Activated CD8-positive, alpha-beta memory T cell treated with anti-CD3 and anti-CD28 coated beads, Interleukin-2, amount 50 U/mL, for 48 hours (primary cell): ENCODE measurements at places on chromosomes 1 and 21.

- DNase-seq: no peak
Observed at GRCh38 chr1:57947471-57947870, 523.6 kb upstream of the DAB1 start.

- no peak for DNase-seq
Observed at GRCh38 chr21:20445971-20446370, 552.2 kb upstream of the NCAM2 start.

DNA sequence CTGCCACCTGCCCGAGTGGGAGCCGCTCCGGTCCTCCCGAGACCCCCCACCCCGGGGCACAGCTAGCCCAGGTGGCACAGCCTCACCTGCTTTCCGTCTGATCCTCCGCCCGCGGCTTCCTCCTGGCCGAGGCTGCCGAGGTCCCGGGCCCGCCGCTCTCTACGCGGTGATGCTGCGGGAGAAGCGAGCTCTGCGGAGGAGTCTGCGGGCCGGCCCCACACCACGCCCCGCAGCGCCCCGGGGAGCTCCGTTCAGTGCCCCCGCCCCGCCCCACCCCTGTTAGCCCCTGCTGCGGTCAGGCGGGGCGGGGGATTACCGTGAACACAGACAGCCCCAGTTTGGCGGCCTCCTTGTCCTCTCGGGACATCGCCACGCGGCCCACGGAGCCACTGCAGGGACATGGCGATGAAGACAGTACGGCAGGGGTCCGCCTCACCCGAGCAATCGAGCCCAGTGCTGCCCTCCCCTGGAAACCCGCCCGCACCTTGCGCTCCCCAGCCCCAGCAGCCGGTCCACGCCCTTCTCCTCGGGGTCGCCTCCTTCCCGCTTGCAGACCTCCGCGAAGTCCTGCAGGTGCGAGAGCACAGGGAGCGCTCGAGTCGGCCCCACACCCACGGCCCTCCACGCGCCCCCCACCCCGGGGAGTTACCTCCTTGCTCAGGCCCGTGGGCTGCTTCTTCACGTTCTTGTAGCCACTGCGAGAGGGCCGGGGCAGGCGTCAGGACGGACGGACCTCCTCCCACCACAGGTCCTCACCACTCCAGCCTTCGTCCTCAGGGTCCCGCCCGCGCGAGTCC is 933 bp downstream of the C1orf35 start:
- DNase-seq: peak; percentile 81

DNA sequence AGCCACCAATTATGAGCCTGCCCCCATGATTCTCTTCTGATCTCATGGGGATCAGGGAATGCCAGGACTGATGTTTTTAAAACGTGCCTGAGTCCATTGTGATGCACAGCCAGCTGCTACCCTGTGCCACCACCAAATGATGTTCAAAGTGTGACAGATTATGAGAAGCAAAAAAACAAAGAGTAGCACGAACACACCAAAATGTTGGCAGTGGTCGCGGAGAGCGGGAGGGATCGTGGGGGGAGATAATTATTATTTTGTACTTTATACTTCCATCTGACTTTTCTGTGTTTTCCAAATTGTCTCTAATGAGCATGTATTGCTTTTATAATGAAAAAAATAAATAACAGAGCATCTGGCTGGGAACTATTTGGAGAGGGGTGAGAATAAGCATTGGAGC is 50.5 kb downstream of the EPHB2 start:
- no peak for DNase-seq

DNA sequence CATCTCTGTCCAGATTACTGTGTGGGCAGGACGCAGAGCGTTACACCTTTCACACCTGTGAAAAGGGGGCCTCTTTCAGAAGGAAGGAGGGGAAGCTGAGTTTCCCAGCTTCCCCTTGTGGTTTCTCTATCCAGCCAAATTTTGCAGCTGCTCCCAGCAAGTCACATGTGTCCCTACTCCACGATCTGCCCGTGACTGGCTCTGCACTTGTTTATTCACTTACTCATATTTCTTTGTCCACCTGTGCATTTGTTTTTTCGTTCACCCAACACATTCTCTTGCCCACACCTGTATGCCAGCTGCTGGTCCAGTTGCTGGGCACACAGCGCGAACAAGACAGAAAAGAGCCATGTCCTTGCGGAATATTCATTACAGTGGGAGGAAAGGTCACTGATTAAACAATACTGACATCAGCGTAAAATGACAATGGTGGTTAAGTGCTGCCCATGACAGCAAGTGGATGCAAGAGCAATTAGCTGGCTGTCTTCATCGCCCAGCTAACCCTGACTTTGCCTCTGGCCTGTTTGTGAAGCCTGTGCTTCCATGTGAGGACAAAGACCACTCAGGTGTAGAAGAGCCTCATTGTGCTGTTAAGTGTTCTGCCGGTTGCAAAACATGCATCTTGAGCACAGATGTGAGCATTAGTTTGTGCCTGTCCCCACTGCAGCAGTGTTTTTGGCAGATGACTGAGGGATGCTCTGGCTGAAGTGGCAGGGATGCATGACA is 28.6 kb upstream of the NEK2 start:
- DNase-seq: no peak

DNA sequence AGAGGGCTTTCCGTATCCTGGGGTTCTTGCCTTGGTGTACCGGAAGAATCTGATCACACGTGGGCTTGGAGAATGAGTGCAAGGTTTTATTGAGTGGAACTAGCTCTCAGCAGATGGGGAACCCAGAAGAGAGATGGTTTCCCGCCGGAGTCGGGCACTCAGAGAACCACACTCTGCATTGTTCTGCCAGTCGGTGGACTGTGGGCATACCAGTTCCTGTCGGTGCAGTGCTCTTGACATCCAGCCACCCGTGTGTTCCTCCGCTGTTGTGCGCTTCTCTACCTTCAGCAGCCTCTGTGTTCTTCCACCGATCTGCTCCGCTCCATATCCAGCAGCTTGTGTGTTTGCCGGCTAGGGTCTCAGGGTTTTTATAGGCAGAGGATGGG is 10.8 kb upstream of the PPIE start:
- DNase-seq: no peak

DNA sequence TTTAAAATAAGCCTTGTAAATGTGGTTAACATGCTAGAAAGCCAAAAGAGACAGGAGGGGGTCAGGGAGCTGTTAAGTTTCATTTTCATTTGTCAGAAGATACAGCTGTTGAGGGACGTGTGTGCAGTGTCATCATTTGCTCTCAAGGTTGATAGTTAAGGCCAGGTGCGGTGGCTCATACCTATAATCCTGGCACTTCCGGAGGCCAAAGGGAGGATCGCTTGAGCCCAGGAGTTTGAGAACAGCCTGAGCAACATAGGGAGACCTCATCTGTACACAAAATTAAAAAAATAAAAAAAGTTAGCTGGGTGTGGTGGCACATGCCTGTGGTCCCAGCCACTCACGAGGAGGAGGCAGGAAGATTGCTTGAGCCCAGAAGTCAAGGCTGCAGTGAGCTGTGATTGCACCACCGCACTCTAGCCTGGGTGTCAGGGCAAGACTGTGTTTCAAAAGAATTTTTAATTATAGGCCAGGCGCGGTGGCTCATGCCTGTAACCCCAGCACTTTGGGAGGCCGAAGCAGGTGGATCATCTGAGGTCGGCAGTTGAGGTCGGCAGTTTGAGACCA is 22.7 kb downstream of the ZBTB8OS start:
- no peak for DNase-seq

DNA sequence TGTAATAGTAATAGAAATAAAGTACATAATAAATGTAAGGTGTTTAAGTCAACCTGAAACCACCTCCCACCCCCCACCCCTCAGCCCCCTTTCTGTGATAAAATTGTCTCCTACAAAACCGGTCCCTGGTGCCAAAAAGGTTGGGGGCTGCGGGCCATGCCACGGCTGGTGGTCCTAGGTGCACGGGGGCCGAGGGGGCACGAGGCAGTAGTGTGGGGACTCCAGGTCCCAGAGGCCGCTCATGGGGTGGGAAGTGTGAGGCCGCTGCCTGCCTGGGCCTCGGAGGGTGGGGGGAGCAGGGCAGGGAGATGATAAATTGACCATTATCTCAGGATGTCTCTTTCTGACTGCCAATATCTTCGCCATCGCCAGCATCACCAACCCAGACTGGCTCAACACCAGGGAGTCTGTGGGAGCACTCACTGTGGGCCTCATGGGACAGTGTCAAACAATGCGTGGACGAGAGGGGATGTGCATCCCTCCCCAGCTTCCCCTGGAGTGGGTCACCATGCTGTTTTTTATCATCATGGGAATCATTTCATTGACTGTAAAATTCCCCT is 6.5 kb downstream of the ZBTB17 start:
- DNase-seq: no peak

DNA sequence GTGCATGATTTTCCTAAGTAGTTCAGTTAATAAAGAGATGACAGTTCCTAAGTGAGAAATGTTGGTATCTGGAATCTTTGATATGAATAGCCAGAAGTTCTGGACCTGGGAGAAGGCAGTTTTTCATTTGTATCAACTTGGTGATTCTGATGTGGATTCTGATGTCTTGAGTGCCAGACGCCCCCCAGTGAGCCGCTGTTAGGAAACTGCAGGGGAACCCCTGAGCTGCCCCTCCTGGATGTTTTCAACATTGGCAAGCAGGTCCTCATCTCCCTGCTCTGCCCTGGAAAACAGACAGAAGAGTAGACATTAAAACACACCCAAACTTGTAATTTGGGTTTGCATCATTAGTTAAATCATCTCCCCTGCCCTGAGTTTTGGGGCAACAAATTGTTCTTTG is 7.4 kb downstream of the ETS2 start:
- no peak for DNase-seq

- DNase-seq: no peak
Observed at GRCh38 chr1:65992165-65992821, 199.6 kb downstream of the PDE4B start.

DNA sequence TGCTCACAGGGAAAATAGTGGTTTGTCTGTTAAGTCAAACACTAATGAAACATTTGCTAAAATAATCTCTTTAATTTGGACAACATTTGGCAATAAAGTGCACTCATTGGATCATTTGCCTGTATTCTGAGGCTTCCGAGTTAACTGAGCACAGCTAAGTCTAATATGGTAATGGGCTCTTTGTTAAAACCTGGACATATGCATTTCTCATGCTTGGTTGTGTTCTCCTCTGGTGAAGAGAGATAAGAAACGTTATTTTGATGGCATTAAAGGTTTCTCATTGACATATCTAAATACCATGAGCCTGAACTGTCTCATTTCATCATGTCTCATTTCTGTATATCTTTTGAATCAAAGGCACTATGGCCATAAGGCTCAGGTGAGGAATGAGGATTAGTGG is 13.4 kb upstream of the NRIP1 start:
- no peak for DNase-seq

DNA sequence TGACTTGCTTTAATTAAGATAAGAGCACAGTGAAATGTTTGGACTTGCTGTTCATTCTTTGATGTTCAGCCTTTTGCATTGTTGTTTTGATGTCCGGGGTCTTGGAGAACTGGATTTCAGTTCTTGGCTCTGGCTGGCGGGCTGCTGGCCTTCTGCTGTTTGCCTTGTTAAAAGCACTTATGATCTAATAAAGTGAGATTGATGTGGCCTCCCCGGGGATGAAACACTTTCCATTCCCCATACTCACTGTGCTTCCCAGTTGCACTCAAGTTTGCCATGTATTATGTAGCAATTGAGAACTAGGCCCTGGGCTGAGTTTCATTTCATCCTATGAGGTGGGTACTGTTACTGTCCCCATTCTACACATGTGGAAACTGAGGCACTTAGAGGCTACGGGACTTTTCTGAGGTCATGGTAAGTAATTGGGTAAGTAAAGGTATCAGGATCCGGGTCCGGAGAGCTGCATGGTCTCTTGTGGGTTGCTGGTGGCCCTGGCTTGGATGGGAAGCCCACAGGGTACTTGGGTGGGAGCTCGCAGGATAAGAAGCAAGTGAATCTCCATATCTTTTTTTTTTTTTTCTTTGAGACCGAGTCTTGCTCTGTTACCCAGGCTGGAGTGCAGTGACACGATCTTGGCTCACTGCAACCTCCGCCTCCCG is 127.7 kb upstream of the ZBTB40 start:
- DNase-seq: no peak

DNA sequence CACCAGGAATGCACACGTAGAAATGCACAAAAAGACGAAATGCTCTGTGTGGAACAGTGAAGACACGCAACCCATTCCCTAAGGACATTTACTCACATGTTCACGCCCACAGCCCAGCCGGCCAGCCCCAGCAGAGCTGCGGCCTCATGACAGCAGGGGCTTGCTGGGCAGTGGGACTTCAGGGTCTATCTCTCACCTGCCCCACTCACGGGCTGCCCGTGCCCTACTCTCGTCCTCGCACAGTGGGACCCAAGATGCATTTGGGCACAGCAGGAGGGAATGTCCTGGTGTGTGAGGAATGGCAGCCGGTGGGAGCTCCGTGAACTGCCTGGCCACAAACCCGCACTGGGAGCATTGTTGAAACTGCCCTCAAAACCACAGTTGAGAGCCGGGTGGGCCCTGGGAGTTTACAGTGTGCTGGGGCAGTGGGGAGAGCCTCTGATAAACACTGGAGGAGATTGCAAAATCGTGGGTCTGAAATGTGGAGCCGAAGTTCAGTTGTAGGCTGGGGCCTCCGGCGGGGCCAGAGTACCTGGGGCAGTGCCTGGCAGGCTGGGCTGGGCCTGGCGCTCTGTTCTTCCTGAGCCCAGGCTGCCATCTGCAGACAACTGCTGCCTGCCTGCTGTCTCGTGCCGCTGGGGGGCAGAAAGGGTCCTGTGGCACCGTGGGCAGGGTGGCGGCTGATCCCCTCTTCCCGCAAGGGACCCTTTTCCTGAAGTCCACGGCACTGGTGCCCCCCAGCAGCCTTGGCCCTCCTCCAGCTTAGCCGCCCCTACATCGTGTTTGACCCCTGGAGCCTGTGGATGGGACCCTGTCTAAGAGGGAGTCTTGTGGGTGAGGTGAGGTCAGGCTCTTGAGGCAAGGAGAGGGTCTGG is 20.7 kb upstream of the POFUT2 start:
- DNase-seq: no peak

DNA sequence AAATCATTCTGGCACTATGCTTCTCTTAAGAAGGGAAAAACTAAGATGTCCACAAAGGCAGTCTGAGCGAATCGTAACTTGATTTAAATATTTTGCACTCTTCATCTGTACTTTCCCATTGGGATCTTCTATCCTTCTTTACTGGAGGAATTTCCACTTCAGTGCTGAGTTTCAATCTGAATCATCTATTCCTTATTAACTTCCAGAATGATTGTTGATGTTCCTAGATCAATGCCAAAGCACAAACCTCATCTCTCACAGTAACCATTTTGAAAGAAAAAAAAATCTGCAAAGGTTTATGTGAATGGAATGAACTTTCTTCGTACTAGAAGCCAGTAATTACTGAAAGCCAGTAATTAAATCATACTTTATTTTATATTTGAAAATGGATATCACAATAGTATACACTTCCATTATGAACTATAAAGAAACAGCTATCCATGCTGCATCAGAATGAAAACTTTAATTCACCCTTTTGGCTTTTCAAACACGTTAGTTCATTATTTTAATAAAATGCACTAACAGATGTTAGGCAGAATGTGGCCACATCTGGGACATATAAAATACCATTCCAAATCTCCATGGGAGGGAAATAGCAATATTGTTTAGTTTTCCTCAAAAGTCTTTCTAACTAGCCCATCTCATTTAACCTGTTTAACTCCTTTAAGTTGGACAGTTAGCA is 5.5 kb upstream of the RNF2 start:
- no peak for DNase-seq

DNA sequence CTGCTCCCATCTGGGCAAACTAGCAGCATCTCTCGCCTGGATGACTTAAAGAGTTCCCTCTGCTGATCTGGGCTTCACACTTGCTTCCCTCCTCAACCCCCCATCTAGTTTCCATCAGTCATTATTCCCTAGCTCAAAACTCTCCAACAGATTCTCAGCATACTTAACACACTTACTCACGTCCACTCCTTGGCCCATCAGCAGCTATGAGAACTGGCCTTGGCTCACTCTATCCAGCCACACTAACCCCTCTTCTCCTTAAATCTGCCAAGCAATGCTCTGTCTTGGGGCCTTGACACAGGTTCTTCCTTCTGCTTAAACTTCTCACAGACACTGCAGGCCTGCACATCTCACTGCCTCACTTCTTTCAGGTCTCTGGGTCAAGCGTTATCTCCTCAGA is 41.6 kb downstream of the GNG12 start:
- DNase-seq: no peak
